ENCODE measurements at places on chromosomes 7 and 10. TPM values are rescaled to one million over a fixed set of nuclear protein-coding genes. Genes with fewer than 3 reads are reported as not detected.

- no peak for DNase-seq
Measured at GRCh38 chr10:110361800-110362456, 57.2 kb upstream of the SMNDC1 start.

- DNase-seq: no peak
Measured at GRCh38 chr7:88322151-88322550, 15.5 kb upstream of the STEAP4 start.

DNA sequence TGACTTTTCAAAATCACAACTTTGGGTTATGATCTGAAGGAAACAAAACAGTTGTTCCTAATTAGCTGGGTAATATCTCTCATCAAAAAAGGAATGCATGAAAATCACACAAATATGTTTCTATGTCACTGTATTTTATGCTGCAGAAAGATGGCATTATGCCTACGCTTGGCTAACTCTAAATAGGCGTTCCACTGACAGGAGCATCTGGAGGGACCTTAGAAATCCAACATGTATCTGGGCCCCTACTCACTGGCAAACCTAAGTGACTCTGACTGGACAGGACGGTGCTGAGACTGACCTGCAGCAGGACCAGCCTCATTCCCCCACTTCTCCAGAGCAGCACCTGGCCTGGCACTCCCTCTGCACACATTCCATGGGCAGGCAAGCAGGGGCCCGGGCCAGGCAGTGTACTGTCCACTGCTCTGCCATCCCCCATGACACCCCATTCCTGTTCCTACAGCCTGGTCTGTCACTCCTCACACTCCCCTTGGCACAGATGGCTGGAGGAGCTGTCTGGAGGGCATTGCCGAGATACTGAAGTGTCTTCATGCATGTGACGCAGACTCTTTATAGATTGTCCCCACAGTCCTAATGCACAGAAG lies 2.6 kb upstream of the MYL7 start:
- no peak for DNase-seq

GRCh38 chr7:2763597-2763996 lies 75.6 kb downstream of the AMZ1 start:
- DNase-seq: no peak

GRCh38 chr7:70178211-70178610 lies 579.9 kb downstream of the AUTS2 start:
- no peak for DNase-seq

DNA sequence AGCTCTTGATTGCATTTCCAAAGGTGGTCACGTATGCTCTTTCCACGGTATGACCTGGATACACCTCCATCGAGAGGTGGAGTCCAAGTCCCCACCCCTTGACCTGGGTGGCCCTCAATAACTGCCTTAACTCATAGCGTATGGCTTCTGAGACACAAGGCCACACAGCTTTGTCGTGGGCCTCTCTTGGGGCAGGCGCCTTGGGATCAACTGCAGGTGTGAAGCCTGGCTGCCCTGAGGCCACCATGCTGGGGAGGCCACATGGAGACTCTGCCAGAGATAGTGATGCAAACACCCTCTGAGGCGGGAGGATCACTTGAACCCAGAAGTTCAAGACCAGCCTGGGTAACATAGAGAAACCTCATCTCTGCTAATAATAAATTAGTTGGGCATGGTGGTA lies 30.7 kb upstream of the RASGEF1A start:
- no peak for DNase-seq

GRCh38 chr7:76334320-76334967 lies 24.3 kb downstream of the YWHAG start:
- DNase-seq: no peak

GRCh38 chr10:43606323-43607198 lies at the start of gene ZNF485:
Gene ZNF485 (plus strand): TSS chr10:43606438. CDS start chr10:43607051, 613 bp downstream.
- no peak for DNase-seq

- DNase-seq: no peak
Measured at GRCh38 chr10:131898713-131899112, 2.1 kb upstream of the PPP2R2D start.

DNA sequence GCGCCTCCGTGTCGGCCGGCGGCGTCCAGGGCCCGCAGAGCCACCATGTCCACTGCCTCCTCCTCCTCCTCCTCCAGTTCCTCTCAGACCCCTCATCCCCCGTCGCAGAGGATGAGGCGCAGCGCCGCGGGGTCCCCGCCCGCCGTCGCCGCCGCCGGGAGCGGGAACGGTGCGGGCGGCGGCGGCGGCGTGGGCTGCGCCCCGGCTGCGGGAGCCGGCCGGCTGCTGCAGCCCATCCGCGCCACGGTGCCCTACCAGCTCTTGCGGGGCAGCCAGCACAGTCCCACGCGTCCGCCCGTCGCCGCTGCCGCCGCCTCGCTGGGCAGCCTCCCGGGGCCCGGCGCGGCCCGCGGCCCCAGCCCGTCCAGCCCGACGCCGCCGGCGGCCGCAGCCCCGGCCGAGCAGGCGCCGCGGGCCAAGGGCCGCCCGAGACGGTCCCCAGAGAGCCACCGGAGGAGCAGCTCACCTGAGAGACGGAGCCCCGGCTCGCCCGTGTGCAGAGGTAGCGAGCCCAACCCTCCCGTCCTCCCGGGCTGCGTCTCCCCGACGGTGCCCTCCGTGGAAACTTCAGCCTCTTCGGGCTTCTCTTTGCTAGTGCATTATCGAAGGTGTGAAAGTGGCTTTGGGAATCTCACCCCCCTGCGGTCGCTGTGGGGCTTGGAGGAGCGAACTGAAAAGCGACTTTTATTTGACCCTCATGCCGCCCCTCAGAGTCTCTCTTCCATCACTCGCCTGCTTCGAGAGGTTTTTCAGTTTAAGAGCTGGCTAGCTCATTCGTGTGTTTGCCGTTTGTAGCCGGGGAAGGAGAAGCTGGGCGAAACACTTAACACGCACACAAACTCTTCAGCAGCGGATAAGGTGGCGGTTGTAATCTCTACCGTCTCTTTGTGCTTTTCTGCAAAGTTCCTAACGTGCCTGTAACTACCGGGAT lies 975 bp downstream of the GLCCI1 start:
- DNase-seq: no peak

DNA sequence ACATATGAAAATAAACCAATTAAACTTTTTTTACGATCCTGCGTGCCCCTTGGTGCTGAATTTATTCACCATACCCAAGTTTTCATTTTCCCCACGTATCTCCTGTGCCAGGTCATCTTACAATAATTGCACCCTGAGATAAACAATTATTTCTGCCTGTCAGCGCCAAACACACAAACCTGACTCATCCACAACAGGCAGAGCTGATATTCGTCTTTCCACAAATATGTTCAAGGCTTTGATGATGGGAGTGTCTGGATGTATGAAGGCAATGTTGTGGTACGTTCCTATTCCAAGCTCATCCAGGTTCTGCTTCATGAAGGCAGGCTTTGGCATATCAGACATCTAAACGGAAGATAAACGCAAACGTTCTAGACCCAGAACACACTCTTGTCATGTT lies 45.8 kb upstream of the RHEB start:
- no peak for DNase-seq

DNA sequence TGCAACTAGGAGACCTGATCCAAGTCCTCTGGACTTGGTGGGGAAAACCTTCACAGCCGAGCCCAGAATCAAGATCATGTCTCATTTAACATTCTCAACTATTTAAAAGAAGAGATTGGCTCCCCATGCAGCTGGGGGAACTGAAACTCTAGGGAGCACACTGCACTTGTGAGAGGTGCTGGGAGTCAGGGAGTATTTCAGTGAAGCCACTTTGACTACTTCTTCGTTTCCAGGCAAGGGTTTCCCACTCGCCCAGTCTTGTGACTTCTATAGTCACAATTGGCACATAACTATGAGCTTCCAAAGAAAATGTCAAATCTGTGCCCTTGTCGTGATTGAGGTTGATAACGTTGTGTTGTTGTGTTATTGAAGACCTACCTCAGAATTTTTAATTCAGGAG lies 62.9 kb downstream of the AKR1B1 start:
- no peak for DNase-seq

GRCh38 chr7:92325858-92326257 lies 80.1 kb downstream of the ANKIB1 start:
- no peak for DNase-seq

- no peak for DNase-seq
Measured at GRCh38 chr7:118735441-118735840, 510.9 kb downstream of the ANKRD7 start.

GRCh38 chr7:30450983-30451497 lies 27.5 kb downstream of the NOD1 start:
- DNase-seq: no peak

DNA sequence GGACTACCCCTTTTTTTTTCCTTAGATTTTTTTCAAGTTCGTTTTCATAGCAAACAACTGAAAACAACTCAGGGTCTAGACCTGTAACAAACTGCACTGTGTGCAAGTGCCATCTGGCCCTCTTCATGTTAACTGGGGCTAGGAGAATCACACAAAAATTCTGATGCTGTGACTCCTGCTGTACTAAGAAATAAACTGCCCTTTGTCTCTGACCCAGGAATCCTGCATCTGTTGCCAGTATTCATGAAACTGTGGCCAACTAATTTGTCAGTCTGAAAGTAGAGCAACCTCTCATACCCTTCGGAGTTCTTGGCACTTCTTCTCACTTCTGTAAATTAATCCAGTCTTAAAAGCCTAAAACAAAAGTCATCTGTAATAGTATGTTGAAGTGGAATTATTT lies 218.4 kb upstream of the PCDH15 start:
- no peak for DNase-seq

- DNase-seq: no peak
Measured at GRCh38 chr7:84043661-84044191, 150.9 kb downstream of the SEMA3A start.

DNA sequence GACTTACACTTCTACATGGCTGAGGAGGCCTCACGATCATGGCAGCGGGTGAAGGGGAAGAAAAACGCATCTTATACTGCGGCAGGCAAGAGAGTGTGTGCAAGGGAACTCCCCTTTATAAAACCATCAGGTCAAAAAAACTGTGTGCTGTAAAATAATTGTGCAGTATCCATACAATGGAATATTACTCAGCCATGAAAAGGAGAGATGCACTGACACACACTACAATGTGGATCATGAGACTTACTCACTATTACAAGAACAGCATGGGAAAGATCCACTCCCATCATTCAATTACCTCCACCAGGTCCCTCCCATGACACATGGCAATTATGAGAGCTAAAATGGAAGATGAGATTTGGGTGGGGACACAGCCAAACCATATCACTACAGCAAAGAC lies 27.2 kb upstream of the CARD11 start:
- DNase-seq: no peak

GRCh38 chr10:73156054-73156453 lies 11.8 kb downstream of the ECD start:
- no peak for DNase-seq

DNA sequence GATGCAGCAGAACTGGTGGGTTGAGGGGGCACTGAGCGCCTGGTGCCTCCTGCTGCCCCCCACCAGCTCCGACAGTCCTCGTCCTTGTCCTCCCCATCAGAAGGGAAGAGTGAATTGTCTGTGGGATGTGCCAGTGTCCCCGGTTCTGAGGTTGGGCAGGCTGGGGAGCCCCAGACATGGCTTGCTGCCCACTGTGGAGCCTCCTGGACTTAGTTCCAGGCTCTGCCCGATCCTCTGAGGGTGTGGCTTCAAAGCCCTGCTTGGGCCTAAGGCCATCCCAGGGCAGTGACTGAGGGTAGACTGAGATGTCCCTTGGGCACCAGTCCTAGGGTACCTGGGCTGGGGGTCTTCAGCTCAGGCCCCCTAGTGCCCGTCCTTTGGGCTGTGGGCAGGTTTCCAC lies 168.8 kb downstream of the RNF216 start:
- DNase-seq: no peak

GRCh38 chr7:118330388-118330787 lies 105.9 kb downstream of the ANKRD7 start:
- no peak for DNase-seq

GRCh38 chr10:132443605-132443982 lies 46.6 kb downstream of the PWWP2B start:
- no peak for DNase-seq

DNA sequence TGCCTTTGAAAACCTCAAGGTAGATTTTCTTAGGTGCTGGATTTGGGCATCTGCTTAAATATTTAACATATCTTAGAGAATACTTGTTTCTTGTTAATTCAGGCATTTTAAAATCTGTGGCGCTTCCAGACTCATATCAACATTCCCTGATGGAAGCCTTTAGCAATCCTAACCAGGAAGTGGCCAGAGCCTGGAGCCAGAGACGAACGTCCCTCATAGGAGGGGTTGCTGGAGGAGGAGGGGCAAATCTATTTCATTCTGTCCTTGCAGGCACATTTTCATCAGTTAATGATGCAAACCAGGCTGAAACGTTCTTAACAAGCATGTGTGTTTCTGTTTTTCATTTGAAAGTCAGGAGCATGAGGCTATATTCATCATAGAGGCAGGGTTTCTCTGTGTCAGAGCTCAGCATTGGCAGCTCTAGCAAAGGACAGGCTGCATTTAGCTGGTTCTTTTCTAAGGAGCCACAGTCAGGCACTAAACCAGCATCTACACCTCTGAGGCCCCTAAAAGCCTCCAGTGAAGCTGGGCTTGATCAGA lies 17.8 kb upstream of the IFIT2 start:
- DNase-seq: no peak

GRCh38 chr10:119024882-119025281 lies 4.6 kb upstream of the NANOS1 start:
- no peak for DNase-seq

The NCF1 gene
- total RNA-seq: 2.3 TPM

The CTAGE4 gene
- 4.2 TPM for total RNA-seq

The CRTAC1 gene
- total RNA-seq: 3.2 TPM

The ITPRID1 gene
- total RNA-seq: not detected

The GDF2 gene
- not detected for total RNA-seq

The TSPAN12 gene
- total RNA-seq: 10.9 TPM

The MYL10 gene
- total RNA-seq: not detected

The CLCN1 gene
- total RNA-seq: not detected

The CUL2 gene
- 33.8 TPM for total RNA-seq

The TMEM120A gene
- 24.2 TPM for total RNA-seq

The OGDHL gene
- 1.7 TPM for total RNA-seq

The FAM131B gene
- 1.3 TPM for total RNA-seq

The ELFN1 gene
- 0.71 TPM for total RNA-seq

The MAGI2 gene
- 5.1 TPM for total RNA-seq

The HOGA1 gene
- 3.4 TPM for total RNA-seq

The PNLIPRP2 gene
- total RNA-seq: not detected

All from kidney epithelial cell (primary cell).